ENCODE measurements at places on chromosomes 13 and 19. TPM values are rescaled to one million over a fixed set of nuclear protein-coding genes. Genes with fewer than 3 reads are reported as not detected.

Gene CEACAM6
- total RNA-seq = not detected

Gene SLITRK6
- total RNA-seq = 0.82 TPM

Gene CGB5
- total RNA-seq = not detected

Gene EXOSC5
- 8.5 TPM for total RNA-seq

Gene MBD3L2
- total RNA-seq = not detected

Gene LYPD5
- 3.9 TPM for total RNA-seq

Gene OLFM4
- 0.37 TPM for total RNA-seq

Gene KLK11
- total RNA-seq = 12.5 TPM

Gene TBC1D4
- 64.3 TPM for total RNA-seq

Gene GPR12
- total RNA-seq = 0.07 TPM

Gene EFNA2
- not detected for total RNA-seq

Gene DIRAS1
- total RNA-seq = 36.5 TPM

Gene SPART
- 34.1 TPM for total RNA-seq

Gene TPTE2
- total RNA-seq = not detected

Gene RFPL4A
- total RNA-seq = not detected

Gene MYH14
- 44.5 TPM for total RNA-seq

Gene KIR2DL3
- not detected for total RNA-seq

Gene GPR4
- 12.1 TPM for total RNA-seq

Gene RANBP3
- 53.6 TPM for total RNA-seq

Gene ZIC2
- total RNA-seq = 0.08 TPM

Gene ONECUT3
- total RNA-seq = not detected

Gene IZUMO2
- total RNA-seq = not detected

Gene TNNT1
- 46.5 TPM for total RNA-seq

Gene LSM14A
- total RNA-seq = 80.2 TPM

Gene ATP12A
- not detected for total RNA-seq

Gene ELSPBP1
- not detected for total RNA-seq

Gene VSIG10L
- 1.1 TPM for total RNA-seq

Gene ZNF230
- total RNA-seq = 1.6 TPM
